ENCODE measurements at places on chromosomes 6 and 20.

- DNase-seq: no peak
Measured at GRCh38 chr20:34415079-34415478, 52.0 kb downstream of the ITCH start.

DNA sequence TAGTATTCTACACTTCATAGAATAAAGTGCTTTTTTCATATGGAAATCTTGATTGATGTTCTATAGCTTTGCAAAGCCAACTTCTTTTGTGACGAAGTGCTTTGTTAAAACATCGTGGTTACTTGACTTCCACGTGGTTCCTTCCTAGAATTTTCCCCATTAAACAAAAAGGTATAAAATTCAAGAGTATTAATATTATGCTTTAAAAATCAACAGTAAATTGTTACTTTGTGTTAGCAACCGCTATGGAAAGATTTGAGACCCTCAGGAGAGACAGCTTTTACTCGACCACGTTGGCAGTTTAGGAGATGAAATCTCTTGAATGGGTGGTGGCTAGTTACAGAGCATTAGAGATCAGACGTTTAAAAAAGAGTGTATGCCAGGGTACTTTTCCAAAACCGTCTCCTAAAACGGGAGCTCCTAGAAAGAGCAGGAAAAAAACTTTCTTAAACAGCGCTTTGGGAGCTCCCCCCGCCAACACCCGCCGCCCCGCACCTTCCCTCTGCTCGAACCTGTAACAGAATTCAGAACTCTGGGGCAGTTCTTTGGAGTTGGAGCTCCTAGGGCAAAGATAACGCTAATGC, 920 bp downstream of the GJA1 start:
- DNase-seq: no peak

GRCh38 chr6:28124971-28125353, 553 bp downstream of the ZSCAN16 start:
- no peak for DNase-seq

DNA sequence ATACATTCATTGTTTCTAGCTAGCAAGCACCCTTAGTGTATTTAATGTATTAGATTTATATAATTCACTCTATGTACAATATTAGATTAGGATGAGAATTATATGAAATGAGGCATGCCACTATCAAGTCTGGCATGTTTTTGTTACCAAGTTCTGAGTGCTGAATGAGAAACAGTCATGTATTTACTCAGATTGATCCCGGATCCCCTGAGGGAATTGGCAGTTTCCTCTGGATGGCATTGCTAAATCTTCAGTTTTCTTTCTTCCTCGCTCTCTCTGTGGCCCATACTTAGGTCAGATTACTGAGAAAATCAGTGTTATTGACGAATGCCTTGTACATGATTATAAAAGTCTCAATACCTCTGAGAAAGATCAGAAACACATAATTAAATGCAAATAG, 66.6 kb downstream of the CDKAL1 start:
- no peak for DNase-seq

- no peak for DNase-seq
Measured at GRCh38 chr6:153947808-153948447, 91.1 kb upstream of the OPRM1 start.

DNA sequence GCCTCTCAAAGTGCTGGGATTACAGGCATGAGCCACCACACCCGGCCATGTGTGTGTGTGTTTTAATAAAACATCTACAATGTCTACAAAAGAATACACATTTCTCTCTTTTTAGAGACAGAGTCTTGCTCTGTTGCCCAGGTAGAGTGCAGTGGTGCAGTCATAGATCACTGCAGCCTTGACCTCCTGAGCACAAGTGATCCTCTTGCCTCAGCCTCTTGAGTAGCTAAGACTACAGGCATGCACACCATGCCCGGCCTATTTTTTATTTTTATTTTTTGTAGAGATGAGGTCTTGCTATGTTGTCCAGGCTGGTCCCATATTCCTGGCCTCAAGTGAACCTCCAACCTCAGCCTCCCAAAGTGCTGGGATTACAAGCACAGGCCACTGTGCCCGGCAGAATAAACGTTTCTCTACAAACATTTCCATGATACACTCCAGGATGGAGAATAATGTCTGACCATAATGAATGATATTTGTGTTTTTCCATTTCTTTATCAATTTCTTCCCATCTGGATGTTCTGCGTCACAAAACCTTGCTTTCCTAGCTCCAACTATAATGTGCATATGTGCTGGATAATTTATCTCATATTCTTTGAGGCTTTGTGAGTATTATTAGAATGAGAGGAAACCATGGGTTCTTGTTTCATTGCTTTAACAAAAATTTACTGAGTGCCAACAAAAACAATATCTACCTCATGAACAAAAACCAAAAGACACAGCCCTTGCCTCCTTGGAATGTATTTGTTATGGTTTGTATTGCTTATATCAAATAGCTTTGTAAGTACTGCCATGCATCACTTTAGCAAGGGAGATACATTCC, 28.6 kb upstream of the CCN2 start:
- DNase-seq: peak; percentile 68

DNA sequence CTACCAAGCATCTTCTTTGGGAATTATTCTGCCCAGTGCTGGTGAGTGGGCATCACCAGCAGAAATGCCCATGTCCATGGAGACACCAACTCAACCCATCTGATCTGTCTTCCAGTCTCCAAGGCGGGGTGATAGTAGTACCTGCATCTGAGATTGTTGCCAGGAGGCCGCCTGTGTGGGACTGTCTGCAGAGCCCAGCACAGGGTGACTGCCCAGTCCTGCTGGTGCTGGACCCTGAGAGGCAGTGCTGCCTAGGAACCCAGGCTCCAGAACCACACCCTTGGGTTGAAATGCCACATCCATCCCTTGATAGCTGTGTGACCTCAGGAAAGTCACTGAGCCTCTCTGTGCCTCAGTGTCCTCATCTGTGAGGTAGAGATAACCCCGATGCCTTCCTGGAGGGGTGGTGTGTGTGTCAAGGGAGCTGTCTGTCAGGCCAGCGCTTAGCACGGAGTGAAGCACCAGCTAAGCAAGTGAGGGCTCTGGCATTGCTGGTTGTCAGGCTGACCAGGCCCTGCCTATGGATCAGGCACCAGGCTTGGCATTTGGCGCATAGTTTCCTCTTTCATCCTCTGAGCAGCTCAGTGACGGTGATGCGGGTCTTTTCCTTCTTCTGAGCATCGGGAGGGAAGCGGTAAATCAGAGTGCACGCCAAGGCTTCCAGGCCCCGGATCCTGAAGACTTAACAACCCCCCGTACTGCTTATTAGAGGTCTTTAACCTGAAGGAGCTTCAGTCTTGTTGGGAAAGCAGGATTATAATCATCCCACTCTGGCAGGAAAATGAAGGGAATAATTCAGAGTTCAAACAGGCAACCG, 268.2 kb downstream of the CDH4 start:
- DNase-seq: no peak

GRCh38 chr6:55266896-55267295, 60.4 kb upstream of the GFRAL start:
- no peak for DNase-seq
